GM23338 (cell line): ENCODE measurements at places on chromosomes 5 and 9.

DNA sequence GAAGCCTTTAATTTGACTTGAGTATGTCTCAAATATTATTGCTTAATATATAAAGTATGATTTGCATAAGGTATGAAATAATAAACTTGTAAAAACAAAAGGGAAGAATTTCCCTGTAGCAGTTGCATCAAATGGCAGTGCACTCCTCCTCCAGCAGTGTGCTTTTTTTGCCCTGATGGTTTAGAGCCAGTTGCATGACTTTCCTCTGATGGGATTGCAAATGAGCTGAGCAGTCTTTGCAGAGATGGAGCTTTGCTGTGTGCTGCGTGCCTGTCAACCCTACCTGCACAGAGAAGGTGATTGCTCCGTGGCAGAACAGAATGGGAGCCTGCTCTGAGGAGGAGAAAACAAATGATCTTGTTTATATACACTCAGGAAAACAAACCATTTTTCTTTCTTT lies 22.7 kb upstream of the CATSPER3 start:
- DNase-seq, result no peak

GRCh38 chr9:88308831-88309560 lies 79.2 kb upstream of the SPIN1 start:
- no peak for DNase-seq

- DNase-seq, result no peak
Measured at GRCh38 chr5:161077496-161077895, 225.5 kb upstream of the ATP10B start.

GRCh38 chr5:44312374-44312773 lies 76.8 kb downstream of the FGF10 start:
- DNase-seq, result no peak

- no peak for DNase-seq
Measured at GRCh38 chr9:75429531-75430475, 341.5 kb downstream of the OSTF1 start.

GRCh38 chr9:82206490-82206889 lies 217.9 kb downstream of the SPATA31D1 start:
- no peak for DNase-seq

DNA sequence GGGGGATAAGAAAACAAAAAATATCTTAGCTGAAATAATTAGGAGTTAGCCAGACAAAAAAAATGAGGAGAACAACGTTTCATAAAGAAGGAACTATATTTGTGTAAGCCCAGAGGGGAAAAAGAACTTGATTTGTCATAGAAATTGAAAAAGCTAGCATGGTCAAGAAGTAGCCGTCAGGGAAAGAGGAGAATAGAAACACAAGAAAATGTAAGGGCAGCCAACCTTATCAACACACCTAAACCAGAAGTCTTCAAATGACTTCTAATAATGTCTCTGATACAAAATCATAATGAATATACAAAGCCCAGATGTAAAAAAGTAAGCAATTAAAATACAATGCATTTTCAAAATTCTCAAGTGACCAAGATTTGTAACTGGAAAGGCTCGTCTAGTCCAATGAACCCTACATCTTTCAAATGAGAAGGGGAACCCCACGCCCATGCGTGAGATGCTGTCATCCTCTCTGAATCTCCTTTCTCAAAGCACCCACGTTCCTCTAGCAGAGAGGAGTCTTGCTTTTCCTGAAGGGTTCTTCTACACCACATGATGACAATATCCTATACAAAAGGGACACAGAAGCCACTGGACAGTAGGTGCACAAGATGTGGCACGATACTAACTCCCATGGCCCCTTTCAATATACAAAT lies 103.7 kb downstream of the ARL15 start:
- DNase-seq, result no peak

- no peak for DNase-seq
Measured at GRCh38 chr5:15510092-15510491, 10.1 kb downstream of the FBXL7 start.

DNA sequence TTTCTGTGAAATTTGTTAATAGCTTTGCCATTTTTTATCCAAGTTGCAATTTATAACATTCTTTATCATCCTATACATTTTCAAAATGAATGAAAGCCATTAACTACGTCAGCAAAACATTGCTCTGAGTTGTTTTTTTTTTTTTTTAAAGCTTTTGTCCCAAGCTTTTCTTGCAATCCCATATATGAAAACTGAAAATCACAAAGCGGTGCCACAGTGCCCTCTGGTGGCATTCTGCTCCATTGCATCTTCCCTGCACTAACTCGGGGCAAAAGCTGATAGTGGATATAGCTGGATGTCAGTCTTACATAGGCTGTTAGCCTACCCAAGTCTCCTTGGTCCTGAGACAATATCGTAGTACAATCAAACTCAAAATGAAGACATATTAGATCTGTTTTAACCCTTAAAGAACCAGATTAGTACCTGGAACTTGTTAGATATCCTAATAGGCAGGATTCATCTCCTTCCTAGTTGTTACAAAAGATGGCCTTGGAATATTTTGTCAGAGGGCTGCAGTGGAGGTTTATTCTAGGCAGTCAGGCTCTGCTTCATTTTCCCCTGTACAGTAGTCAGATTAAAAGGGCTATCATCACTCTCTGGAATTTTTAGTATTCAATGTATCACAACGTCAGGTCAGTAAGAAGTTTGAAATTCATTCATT lies 669.9 kb downstream of the PTPRD start:
- DNase-seq, result peak; percentile 74
